ENCODE measurements at places on chromosomes 4 and X.

GRCh38 chrX:141278306-141278705, 36.0 kb upstream of the SPANXC start:
- DNase-seq, result no peak

DNA sequence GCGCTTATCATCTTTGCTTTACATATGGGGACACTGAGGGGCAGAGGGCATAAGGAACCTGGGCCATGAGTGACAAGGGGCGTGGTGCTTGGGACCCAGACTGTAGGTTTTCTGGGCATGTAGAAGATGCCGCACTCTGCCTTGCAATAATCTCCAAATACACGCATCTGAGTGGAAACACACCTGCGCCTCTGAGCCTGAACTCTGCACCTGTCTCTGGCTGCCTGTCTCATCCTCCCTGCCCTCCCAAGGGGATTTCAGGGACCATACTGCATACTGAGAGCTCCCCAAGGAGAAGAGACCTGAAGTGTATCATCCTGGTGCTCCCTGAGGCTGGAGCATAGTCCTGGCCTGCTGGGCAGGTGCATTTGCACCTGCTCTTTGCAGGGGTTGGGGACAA, 34.7 kb upstream of the ASMTL start:
- no peak for DNase-seq

- no peak for DNase-seq
These were observed 53.4 kb downstream of the AFAP1 start for GRCh38 chr4:7886007-7886973.

GRCh38 chr4:150072906-150073714, 5.1 kb upstream of the DCLK2 start:
- no peak for DNase-seq

DNA sequence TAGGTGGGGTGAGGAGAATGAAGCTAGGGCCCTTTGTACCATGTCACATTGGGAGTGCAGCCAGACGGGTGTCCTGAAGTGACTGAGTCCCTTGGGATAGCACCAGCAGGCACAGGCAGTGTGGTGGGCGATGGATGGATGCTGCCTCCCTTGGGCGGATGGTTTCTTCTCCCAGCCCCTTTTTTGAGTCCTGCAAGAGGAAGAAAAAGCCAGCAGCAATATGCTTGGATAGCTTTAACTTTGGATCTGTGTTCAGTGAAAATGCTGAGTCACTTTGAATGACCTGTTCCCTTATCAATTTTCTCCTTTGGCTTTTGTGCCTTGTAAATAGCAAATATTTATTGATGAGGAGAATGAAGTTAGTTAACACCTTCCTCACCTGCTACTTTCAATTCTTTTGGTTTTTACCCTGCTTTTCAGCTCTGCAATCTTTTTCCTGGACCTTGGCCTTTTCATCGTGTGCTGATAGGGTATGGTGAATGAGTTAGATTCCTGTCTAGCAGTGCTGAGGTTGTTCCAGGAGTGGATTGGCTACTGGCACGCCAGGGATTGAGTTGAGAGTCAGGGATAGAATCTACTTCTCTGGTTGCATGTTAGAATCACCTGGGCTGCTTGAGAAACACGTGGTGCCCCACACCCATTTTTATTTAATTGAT, 10.2 kb downstream of the DCUN1D4 start:
- no peak for DNase-seq

DNA sequence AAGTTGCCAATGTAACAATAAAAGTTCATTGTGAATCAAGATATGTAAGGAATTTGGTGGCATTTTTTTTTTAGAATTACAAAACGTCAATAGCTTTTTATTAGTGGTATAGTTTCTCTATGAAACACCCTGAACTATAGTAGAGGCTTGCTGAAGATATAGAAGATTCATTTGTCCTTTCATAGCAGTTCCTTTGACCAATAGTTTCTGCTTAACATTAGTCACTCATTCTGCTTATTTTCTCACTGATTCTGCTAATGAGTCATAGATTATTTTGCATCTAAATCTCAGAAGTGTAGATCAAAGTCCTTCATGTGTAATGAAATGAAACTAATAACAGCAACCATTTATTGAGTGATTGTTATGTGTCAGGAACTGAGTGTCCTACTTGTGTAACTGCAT, 205.0 kb upstream of the TET2 start:
- no peak for DNase-seq

DNA sequence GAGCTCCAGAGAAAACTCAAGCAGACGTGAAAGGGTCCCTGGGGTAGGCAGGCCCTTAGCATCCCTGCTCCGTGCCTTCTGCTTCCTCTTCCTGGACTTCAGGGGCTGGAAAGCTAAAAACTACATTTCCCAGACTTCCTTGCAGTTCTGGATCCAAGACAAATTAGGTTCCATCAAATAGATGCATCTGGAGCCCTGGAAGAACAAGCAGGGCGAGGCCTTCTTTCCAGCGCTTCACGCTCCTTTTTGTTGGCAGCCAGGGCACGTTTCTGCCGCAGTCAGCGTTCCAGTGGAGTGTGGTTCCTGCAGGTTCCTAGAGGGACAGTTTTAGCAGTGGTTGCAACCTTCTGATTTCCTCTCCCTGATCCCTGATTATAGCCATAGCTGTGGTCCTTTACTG, 53.6 kb upstream of the MSX1 start:
- no peak for DNase-seq

- no peak for DNase-seq
These were observed 245.6 kb downstream of the TRAM1L1 start for GRCh38 chr4:116839826-116840225.

DNA sequence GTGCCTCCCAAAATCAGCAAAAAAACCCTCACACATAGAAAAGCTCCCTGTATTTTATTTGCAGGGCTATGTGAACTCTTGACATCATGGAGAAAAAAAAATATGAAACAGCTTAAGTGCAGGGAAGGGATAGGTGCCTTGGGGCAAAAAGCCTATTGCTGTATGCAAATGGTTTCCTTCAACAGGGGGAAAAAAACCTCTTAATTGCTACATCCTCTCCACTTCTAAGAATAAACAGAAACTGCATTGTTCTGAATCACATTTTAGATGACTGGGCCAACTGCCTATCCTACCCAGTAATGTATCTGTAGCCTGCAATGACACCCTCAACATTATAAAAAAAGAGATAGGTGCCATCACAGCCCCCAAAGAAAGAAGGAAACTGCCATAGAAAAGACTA, 229.4 kb upstream of the GALNTL6 start:
- no peak for DNase-seq

All from CD4-positive, alpha-beta T cell (primary cell).